ENCODE measurements at places on chromosomes 16 and 17.

DNA sequence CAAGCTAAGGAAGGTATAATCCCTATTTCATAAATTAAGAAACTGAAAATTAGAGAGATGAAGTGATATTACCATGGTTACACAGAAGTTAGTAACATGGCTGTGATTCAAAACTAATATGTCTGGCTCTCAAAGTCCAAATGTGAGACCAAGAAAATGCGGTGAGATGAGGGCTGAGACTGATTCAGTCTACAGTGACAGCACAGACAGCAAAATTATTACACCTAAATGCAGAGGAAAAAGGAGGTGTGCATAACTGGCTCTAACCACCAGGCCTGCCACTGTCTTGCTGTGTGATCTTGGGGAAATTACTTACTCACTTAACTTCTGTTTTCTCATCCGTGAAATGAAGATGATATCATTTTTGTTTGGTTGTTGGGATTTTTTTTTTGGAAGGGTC, 270.0 kb upstream of the SOX9 start:
- DNase-seq, result no peak

GRCh38 chr17:78141437-78142118, 4.6 kb upstream of the C17orf99 start:
- DNase-seq, result no peak

- no peak for DNase-seq
These were observed 4.9 kb upstream of the ACTG1 start for GRCh38 chr17:81517339-81518112.

GRCh38 chr17:27895123-27895895, 2.1 kb upstream of the LYRM9 start:
- no peak for DNase-seq

DNA sequence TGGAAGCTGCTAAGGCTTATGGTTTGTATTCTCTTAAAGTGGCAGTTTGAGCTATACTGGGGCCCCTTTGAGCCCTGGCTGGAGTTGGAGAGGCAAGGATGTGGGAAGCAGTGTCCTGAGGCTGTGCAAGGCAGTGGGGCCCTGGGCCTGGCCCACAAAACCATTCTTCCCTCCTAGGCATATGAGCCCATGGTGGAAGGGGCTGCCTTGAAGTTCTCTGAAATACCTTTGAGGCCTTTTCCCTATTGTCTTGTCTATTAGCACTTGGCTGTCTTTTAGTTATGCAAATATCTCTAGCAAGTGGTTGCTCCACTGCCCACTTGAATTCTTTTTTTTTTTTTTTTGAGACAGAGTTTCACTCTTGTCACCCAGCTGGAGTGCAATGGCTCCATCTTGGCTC, 119.2 kb downstream of the PCTP start:
- DNase-seq, result no peak

GRCh38 chr16:83402967-83403366, 404.8 kb upstream of the HSBP1 start:
- no peak for DNase-seq

DNA sequence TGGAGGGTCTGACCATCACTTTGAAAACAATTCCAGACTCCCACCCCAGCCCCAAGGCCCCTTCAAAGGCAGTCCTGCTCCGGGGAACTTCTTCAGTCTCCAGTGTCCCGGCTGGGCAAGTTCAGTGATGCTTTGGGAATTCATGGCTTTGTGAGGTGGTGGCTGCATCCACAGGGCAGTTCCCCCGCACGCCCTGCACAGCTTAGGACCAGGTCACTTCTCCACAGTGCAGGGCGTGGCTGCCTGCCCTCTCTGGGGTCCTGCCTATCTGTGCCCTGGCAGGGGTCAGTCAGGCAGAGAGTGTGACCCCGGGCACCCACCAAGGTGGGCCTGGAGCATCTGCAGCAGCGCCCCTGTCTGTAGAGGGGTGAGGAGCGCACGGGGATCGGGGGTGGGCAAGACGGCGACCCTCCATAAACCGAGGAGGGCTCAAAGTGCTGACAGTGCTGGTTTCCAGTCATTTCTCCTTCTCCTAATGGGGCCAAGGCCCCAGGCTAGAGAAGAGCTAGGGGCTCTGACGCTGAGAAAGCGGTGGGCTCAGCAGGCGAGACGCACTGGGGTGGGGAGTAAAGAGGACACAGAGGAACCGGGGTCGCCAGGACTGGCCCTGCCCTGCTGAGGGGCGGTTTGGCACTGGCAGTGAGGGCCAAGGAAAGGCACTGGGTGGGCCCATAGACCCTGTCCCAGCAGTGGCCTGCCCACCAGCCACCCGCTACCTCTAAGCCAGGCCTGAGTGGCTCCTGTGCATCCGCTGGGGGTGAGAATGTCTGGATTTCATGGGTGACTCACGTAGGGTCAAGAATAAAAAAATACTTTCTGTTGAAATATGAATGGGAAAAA, 4.2 kb upstream of the ARHGAP27 start:
- no peak for DNase-seq

GRCh38 chr16:71788578-71788977, 20.1 kb downstream of the AP1G1 start:
- no peak for DNase-seq

DNA sequence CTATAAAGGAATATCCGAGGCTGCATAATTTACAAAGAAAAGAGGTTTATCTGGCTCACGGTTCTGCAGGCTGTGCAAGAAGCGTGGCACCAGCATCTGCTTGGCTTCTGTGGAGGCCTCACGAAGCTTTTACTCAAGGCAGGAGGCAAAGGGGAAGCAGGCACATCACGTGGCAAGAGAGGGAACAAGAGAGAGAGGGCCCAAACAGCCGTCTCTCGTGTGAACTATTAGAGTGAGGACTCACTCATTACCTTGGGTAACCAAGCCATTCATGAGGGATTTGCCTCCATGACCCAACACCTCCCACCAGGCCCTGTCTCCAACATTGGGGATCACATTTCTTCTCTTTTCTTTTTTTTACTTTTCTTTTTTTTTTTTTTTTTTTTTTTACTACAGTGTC, 7.5 kb upstream of the ALKBH5 start:
- no peak for DNase-seq

GRCh38 chr17:81910840-81911276, 341 bp downstream of the PCYT2 start:
- DNase-seq, result no peak

DNA sequence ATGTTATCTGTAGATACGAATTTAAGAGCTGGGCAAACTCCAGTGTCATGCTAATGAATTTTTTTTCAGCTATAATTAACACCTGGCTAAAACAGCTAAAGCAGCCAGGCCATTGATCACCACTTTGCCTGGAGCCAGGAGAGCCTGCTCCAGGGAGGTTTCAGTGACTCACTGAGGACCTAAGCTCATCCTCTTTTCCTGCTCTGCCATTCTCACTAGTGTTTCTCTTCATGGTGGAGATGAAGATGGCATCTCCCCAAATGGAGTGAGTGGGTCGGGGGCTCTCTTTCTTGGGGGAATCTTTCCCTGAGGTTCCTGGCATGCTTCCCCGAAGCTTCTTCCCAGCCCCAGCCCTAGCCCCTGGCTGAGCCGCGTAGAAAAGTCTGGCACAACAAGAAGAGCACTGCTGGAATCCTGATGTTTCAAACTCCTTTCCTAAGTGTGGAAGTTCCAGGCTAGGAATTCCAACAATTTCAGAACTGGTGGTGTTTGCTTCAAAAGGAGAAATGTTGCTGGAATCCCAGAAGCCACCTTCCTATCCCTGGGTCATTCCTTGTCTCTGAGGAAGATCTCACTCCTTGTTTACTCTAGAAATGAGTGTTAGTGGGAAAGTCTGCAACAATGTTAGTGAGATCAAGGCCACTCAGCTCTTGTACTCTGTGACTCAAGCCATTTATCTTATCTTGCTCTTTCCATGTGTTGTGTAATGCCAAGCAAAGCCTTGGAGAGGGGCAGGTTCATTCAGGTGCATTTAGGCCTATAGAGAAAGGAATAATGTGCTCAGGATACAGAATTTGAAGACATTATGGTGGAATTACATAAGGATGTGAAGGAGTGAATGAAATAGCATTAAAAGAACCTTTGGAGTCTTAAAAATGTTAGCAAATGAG, 26.0 kb upstream of the B4GALNT2 start:
- no peak for DNase-seq

- DNase-seq, result no peak
These were observed 31.7 kb upstream of the DHX40 start for GRCh38 chr17:59533694-59534093.

DNA sequence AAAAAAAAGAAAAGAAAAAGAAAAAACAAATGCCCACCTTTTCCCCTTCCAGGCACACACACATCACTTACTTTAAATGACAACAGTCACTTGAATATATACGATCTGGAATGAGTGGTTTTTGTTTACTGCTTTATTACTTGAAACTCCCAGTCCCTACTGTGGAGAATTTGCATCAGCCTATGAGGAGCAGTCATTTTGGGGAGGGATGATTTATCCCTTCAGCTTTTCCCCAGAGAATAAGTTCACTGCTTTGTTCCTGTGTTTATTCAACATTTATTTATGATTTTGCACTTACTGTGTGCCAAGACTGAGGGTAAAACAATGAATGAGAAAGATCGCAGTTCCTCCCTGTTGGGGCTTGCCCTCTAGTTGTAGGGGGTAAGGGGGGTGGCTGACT, 4.7 kb upstream of the ZNF423 start:
- DNase-seq, result no peak

- no peak for DNase-seq
These were observed 11.7 kb upstream of the FAM20A start for GRCh38 chr17:68612923-68613292.

DNA sequence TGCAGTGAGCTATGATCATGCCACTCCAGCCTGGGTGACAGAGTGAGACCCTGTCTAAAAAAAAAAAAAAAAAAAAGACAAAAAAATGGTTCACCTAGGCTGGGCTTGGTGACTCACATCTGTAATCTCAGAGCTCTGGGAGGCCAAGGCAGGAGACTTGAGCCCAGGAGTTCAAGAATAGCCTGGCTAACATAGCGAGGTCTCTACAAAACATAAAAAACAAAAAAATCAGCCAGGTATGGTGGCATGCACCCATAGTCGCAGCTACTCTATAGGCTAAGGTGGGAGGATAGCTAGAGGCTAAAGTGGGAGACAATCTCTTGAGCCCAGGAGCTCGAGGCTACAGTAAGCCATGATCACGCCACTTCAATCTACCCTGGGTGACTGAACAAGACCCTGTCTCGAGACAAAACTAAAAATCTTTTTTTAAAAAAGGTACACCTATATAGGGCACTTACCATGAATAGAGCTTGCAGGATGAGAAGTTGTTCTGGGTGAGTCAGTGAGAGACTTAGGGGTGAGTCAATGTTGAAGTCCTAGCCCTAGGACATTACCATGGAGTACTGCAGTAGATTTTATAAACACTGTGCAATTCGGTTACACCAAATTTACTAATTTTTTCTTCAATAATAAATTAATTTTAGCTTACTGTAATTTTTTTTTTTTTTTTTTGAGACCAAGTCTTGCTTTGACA, 19.0 kb downstream of the USP32 start:
- no peak for DNase-seq

DNA sequence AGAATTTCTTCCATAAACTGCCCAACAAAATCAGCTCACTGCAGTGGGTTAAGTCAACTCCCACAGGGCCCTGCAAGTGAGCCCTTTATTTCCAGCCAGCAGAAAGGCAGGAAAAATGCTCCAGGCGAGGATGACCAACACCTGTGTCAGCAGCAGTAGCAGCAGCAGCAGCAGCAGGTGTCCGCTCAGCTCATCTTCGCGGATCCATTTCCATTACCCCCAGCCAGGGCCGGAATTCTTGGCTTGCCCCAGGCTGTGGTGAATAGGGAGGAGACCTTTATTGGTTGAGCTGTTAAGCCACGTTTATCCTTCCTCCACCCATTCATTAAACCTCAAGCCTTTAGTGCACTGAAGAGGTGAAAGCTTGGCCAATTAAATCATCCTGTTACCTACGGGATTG, 46.2 kb downstream of the MARCHF10 start:
- no peak for DNase-seq

- DNase-seq, result no peak
These were observed 12.0 kb downstream of the MILR1 start for GRCh38 chr17:64460955-64461354.

DNA sequence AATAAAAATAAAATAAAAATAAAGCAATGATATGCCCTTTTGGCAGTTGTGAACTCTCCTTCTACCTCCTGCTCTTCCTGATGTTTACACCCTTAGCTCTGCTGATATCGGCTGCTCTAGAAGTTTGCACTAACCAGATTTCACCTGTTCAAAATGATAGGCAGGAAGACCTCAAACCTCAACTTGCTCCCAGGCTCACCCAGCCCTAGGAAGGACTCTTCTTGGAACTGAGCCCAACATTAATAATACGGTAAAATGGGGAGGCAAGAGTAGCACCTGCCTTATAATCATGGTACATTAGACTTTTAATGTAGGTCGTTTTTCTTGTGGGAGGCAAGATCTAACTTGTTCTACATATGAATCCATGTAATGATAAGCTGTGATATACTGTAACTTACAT, 61.2 kb upstream of the MED13 start:
- DNase-seq, result no peak

DNA sequence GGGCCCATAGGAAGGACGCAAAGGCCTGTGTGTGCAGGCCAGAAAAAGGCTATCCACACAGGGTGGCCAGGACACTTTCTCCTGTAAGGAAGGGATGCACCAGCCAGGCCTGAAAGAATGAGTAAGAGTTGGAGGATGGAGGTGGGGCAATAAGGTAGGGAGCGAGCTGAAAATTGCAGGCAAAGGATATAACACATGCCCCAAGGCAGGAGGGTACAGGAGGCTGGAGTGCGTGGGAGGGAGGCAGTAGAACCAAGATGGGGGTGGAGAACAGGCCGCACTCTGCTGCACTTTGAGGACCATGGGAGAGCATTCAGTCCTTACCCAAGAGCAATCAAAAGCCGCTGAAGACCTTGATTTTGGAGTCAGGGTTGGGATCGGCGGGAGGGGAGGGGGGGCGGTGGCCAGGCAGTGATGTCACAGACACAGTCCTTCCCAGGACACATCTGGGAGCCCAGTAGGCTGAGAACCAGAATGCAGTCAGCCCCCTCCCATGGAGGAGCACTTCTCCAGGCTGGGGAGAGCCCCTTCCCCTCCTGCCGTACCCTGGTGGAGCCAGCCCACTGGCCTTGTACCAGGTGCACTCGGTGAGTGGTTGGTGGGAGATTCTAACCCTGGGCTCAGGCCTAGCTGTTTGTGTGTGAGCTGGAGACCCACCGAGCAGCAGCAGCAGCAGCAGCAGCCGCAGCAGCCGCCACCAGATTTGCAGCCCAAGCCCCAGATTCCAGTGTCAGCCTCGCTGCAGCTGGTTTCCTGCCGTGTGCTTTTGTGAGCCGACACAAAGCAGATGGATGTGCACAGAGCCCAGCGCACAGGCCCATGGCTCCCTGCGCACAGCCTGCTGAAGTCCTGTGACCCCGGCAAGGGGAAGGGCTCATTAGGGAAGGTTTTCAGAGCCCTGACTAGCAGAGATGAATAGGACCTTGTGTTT, 17.5 kb downstream of the ANKRD40 start:
- no peak for DNase-seq

DNA sequence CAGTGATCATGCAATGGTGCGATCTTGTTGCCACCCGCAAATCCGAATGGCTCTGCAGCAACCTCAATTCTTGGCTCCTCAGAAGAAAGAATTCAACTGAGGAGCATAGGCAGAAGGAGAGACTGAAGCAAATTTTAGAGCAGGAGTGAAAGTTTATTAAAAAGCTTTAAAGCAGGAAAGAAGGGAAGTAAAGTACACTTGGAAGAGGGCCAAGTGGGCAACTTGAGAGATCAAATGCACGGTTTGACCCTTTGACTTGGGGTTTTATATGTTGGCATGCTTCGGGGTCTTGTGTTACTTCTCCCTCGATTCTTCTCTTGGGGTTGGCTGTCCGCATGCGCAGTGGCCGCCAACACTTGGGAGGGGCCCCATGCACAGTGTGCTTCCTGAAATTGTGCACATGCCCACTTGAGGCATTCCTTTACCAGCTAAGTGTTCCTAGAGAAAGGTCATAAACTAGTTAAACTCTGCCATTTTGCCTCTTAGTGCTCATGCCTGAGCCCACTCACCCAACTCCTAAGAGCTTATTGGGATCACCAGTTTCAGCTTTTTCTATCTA, 36.7 kb downstream of the ZNRF1 start:
- DNase-seq, result no peak
